ENCODE measurements at places on chromosomes 4 and X. TPM values are rescaled to one million over a fixed set of nuclear protein-coding genes. Genes with fewer than 3 reads are reported as not detected.
A peak's percentile ranks its signal among the peaks of the same experiment; 100 is the strongest.

Gene AREG
- polyA plus RNA-seq = 23.0 TPM

Gene WFS1
- 6.2 TPM for polyA plus RNA-seq

Gene IL9R
- polyA plus RNA-seq = not detected

Gene COX7B2
- not detected for polyA plus RNA-seq

- no peak for DNase-seq
Observed at GRCh38 chr4:101224358-101225218, 122.7 kb downstream of the PPP3CA start.

DNA sequence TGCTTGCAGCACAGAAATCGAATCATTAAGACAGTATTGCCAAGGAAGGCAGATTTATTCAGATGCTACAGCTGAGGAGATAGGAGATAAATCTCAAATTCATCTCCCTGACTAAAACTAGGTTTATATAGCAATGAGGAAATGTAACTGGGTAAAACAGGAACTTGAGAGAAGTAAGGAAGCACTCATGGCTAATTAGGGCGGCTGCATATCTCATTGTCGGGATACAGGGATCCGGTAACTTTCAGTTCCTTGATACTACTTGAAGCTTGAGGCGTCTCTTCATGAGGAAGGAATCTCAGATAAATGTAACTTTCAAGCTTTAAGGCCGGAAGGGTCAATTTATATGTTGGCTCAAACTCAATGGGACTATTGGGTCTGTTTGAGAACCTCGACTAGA, 129.2 kb upstream of the WDR1 start:
- no peak for DNase-seq

DNA sequence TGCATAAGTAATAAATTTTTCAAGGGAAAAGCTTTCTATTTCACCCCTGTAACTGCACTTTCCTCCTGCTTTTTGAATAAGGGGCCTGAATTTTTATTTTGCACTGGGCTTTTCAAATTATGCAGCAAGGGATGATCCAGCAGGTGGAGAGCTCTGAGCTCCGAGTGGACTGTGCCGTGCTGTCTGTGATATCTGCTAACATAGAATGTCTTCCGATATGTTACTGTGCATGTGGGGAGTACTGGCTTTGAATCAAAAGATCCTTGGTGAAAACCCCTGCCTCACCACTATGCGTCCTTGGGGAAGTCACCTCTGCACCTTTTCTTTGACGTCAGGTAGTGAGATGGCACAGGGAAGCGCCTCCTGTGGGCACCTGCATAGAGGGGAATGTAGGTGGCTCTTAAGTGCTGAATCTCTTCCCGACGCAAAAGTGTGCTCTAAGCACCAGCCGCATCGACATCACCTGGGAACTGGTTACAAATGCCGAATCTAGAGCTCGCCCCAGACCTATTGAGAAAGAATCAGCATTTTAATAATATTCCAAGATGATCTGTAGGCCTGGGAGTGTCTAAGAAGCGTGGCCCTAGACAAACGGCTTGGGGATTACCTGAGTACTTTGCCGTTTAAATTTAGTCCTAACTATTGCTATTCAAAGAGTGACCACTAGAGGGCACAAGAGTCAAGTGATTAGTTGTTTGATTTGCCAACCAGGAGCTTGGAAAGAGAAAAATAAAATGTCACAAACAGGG, 19.2 kb upstream of the WFS1 start:
- DNase-seq = peak; percentile 86

- DNase-seq = no peak
Observed at GRCh38 chrX:83916525-83916924, 55.6 kb downstream of the CYLC1 start.

GRCh38 chr4:85818700-85819099, 343.8 kb downstream of the ARHGAP24 start:
- no peak for DNase-seq

DNA sequence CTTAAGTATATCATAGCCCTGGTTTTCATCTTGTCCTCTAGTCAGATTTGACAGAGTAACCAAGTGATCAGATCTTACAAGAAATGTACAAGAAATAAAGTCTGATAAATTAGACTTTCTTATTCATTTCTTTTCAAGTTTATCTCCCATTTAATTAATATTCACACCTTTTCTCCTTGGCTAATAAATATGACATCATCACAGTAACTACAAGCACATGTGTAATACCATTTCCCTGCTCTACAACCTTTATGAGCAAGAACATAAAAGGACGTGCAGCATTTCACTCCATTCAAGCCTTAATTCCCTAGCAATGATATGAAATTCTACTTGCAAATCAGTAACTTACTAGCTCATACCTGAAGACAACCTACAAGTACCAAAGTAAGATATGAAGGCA, 88.5 kb downstream of the BRWD3 start:
- DNase-seq = no peak

- DNase-seq = no peak
Observed at GRCh38 chr4:170089274-170089667, 485 bp downstream of the AADAT start.

DNA sequence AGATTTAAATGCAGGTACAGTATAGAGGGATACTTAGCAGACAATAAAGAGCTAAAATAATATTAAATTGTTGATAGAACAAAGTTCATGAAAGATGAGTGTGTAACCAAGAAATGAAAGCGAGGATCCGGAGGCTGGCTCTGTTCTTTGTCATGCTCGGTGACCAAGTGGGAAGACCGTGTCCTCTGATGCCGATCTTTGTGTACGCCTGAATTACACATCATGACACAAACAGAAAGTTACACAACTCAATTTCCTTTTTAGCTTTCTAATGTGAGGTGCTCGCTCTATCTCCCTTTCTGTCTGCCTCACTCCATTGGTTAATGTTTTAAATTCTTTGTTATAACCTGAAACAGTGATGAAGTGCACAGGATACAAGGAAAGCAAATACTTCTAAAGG, 114.8 kb upstream of the NEIL3 start:
- DNase-seq = no peak

DNA sequence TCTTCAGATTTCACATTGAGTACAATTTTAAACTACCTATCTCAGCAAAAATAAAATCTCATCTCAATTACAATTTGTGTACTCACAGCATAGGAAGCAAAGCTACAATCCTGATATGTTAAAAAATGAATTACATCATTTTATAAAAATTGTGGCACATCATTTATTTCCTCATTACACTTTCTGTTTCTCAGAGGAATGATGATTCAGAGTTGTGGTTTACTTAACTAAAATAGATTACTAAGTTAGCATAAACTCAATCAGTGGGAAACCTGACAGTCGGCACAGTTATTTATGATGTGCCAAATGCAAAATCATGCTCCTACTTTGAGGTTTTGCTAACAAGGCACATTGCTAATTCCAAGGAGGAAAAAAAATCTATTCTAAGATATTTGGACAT, 325.0 kb downstream of the FBXO8 start:
- DNase-seq = no peak

- no peak for DNase-seq
Observed at GRCh38 chr4:130955520-130955919, 1859.6 kb downstream of the C4orf33 start.

GRCh38 chrX:23505531-23506303, 161.6 kb upstream of the PRDX4 start:
- DNase-seq = no peak

DNA sequence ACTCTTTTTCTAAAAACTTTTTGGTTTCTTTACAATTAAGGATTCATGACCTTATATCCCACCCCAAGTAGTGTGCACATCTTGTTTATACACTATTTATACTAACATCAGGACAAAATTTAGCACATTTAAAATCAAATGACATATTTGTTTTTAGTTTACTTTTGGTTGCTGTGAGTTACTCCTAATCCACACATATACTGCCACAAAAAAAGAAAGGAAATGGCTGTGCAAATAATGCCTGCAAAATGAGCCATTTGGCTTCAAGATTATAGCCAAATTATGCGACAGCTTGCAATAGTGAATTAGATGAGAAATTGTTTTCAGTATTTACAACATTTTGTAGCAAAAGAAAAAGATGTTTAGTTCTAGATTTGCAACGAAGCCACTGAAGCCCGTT, 10.4 kb upstream of the ARHGEF38 start:
- no peak for DNase-seq

DNA sequence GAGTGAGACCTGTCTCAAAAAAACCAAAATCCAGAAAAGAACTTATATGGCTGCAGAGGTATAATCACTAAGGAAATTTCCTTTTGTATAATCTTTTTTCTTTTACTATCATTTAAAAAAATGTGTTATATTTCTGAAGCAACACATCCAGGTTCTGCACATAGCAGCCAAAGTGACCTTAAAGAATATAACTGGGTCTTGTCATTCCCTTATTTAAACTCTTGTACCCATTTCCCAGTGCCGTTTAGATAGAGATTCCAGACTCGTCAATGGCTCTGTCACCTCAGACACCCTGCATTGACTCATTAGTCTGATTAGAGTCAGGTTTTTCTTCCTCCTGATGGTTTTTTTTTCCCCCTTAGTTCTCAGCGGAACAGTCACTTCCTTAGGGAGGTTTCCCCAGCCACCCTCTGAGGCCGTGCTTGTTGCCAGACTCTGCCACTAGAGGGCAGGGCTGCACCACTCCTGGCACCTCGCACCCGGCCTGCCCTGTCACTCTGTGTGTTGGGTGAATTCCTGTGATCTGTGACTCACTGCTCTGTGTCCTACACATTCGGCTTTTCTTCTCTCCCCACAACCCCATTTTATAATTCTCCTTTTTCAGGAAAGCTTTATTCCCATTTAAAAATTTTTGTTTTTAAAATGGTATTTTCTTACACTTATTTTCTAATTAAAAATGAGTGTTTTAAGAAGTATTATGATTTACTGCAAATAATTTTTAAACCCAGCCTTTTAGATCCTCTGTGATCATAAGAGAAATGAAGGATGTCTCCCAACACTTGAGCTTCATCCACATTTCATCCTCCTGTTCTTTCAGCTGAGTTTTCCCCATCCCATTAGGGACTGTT, 32.1 kb downstream of the HTT start:
- DNase-seq = peak; percentile 90

DNA sequence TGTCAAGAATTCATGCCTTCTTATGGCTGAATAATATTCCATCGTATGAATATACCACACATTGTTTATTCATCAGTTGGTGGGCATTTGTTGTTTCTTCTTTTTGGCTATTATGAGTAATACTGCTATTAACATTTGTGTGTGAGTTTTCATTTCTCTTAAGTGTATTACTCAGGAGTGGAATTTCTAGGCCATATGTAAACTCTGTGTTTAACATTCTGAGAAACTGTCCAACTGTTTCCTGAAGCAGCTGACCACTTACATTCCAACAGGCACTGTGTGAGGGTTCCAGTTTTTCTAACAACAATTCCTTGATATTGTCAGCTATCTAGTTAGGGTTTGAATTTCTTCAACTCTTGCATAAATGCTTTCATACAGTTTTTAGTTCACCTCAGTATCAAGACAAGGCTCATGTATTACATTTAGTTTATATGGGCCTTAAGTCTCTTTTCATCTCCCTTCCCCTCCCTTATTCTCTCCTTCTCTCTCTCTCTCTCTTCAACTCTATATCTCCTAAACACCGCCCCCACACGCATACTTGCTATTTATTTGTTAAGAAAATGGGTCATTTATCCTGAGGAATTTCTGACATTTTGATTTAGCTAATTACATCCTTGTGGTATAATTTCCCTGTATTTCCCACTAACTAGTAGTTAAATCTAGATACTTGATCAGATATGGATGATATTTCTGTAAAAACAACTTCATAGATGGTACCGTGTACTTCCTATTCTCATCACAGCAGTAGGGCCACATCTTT, 77.4 kb downstream of the WDR19 start:
- no peak for DNase-seq

DNA sequence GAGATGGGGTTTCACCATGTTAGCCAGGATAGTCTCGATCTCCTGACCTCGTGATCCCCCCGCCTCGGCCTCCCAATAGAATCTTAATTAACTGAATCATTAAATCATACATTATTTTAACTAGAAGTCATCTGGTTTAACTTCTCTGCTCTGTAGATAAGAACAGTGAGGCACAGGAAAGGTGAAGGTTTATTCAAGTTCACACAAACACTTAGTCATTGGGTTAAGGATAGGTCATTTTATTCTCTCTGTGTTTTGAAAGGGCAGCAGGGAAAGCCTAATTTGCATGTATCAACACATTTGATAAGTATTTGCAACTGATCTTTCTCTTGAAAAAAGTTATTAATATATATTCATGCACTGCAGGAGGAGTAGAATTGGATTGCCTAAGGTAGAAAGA, 1.1 kb upstream of the ETNPPL start:
- no peak for DNase-seq

- no peak for DNase-seq
Observed at GRCh38 chr4:41134581-41134980, 79.8 kb downstream of the APBB2 start.

DNA sequence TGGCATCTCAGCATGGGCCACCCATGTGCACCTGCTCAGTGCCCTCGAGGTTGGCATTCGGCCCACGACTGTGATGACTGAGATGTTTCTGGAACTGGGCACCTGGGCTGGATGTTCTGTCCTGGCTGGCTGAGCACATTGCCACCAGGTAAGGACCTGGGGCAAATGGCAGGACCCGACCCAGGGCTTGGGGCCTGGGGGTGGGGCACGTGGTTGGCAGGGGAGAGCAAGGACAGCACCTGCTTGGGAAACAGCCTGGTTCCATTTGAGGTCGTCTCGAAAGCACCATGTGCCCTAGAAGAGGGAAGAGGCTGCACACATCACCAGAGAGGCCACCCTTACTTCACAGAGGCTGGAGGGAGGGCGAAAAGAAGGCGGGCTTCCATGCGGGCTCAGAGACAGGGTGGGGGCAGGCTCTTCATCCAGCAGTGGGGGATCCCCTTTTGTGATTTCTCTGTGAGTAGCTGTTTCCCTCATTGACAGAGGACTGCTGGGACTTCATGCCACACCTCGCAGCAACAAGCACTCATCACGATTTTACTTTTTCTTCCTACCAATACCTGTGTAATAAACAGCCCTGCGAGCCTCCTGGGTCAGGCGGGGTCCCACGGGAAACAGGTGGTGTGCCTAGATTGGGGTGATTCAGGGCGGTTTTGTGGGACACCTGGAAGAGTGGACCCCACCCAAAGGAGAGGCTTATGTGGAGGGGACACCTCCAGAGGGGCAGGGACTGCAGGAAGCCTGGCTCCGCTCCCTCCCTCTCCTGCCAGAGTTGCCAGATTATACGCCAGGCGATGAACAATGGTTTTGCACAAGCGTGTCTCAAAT, 12.0 kb downstream of the TMEM187 start:
- DNase-seq = no peak

- peak; percentile 34 for DNase-seq
Observed at GRCh38 chr4:74262522-74262921, 45.7 kb upstream of the EPGN start.

- DNase-seq = no peak
Observed at GRCh38 chrX:123983240-123983639, 21.7 kb downstream of the STAG2 start.

DNA sequence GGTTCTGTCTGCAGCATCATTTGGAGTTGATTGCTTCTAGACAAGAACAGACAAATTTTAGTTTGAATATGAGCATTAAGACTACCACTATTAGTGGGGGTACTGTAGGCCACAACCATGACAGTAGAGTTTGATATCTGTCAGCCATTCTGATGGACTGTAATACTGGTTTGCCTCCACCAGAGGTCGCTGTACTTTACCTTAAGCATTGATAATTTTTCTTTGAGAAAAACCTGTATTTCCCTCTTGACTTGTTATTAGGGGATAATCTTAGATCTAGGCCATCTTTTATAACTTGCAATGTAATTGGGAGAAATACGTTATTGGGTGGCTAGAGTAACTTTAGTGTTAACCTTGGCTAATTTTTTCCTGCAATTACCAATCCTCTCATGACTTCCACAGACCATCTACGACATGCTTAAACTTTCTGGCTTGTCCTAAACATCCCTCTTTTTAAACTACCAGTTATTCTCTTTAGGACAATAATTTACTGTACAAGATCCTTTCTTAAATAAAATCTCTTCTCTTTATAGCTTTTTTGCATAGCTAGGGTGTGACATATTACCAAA, 562.4 kb downstream of the MAGEB5 start:
- no peak for DNase-seq

- no peak for DNase-seq
Observed at GRCh38 chr4:68962868-68963267, 11.3 kb upstream of the UGT2A3 start.
